Activated T-helper 1 cell treated with anti-CD3 and anti-CD28 coated beads, Interleukin-2, amount 50 U/mL, for 16 hours (primary cell): ENCODE measurements at places on chromosomes 3 and 15.
A peak's percentile ranks its signal among the peaks of the same experiment; 100 is the strongest.

DNA sequence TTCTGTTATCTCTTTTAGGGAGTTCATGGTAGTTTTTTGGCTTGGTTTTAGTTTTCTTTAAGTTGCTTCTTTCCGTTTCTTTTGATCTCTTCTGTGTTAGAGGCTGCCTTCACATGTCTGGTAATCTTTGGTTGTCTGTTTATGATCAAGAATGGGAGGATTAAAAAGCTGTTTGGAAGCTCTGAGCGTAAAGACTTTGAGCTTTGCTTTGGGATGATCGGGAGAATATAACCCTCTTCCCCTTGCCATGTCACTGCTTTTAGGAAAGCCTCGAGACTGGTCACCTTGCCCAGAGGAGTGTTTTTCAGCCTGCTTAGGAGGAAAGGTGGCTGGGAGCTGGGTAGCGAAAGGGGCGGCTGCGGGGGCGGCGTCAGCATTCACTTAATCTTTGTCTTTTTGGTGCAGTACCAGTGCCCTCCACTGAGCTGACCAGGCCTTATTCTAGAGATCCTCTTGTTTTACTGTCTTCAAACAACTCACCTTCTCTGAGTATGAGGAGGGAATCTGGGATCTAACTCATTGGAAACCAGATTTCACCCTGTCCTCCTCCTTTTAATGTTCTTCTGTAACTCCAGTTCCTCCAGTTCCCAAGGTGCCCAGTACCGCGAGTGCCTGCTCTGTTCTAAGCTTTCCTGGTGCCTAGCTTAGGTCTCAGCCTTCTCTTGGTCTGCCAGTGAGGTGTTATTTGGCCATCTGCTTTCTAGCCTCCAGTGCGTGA lies 15.5 kb downstream of the TATDN2 start:
- DNase-seq = peak; percentile 38

GRCh38 chr3:163773136-163773535 lies 1305.2 kb downstream of the SI start:
- no peak for DNase-seq

- no peak for DNase-seq
Measured at GRCh38 chr15:73800662-73801345, 47.7 kb upstream of the INSYN1 start.

- DNase-seq = no peak
Measured at GRCh38 chr3:157110761-157111278, 49.1 kb downstream of the CCNL1 start.

DNA sequence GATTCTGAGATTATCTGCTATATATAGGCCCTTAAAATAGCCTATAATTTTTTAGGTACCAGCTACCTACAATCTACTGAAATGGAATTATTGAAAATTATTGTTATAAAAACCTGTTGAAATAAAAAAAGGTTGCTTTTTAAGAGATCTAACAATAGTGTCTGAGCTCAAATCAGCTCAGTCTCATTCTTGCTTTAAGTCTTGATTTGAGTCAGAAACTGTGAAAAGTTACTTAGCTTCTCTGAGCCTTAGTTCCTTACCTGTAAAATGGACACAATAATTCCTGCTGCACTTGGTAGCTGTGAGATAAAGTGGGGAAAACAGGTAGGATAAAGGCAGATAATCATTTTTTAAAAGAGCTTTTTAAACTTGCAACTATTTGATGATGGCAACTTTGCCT lies 118.8 kb upstream of the UBE2E2 start:
- no peak for DNase-seq

DNA sequence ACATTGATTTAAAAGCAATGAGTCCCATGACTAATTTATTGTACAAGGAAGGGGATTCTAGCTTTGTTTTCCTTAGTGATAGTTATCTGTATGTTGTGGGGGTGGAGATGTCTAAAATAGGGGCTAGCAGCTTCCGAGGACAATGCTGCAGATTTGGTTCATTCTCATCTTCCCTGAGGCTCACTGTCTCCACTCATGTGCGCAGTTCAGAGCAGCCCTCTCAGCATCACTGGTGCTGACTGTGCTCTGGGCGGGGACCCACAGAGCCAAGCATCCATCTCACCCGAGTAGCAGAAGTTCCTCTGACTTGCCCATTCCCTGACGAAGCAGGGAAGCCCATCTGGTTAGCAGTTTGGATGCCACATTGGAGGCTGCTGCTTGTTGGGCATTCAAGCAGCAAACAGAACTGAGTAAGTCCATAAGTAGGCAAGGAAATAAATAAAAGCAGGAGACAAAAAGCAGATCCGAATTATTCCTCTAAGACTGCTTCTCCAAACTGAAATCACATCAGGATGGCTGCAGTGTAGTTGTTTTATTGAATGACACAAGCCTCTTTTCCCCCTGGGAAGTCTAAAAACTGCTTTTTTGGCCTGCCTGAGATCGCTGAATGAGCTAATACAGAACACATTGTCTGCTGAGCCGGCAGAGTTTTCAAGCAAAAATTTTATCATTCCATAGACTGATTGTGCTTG lies 27.5 kb downstream of the RARB start:
- no peak for DNase-seq

DNA sequence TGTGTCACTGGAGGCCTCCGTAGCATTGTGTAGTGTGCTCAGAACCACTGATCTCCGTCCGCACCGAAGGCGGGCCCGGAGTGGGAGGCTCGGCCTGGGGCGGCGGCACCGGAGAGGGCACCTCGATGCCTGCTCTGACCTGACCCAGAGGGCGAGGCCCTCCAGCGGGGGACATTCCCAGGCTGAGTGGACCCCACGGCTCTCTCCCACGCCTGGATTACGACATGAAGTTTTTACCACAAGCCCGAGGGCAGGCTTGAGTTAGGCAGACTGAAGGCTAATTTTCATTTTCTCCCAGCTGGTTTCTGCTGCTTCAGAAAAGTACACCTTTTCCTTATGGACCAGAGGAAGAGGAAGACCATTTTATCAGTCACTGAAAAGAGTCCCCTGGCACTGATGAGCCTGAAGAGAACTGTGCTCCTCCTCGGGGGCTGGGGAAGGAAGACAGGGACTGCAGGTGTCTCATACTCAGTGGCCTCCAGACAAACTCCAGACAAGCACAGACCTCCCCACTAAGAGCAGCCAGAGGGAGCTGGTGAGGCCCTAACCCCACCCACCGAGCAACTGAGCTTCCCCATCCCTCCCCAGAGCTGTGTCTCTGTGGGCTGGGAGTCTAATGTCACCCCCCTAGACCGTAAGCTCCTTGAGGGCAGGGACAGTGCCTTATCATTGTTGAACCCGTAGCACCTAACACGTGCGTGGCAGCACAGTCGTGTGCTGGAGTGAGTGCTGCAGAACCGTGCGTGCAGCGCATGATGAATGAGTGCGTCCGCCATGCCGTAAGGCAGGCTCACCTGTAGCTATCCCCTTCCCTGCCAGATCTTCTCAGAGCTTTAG lies 74.5 kb upstream of the BLM start:
- DNase-seq = no peak

- no peak for DNase-seq
Measured at GRCh38 chr3:150454622-150455021, 46.5 kb downstream of the TSC22D2 start.
